Aorta (tissue), 5 donors: ENCODE measurements at places on chromosomes 11 and 22. TPM values are rescaled to one million over a fixed set of nuclear protein-coding genes. Genes with fewer than 3 reads are reported as not detected.

DNA sequence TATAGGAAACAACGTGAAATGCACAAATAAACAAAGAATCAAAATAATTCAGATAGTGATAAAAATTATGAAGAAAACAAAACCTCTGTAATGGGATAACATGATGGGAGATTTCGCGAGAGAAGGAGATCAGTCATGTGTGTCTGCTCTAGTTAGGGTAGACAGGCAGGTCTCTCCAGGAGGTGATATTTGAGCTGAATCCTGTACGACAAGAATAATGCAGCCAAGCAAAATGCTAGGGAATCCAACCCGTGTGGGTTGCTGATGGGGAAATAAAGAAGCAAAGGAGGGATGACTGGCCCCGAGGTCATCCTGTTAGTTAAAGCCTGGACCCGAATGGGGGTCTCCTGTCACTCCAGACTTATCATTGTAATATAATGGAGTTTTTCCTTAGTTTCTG is 16.0 kb downstream of the MAML2 start:
- DNase-seq, result no peak

- DNase-seq, result no peak
Observed at GRCh38 chr11:8219257-8220021, 44.2 kb downstream of the LMO1 start.

DNA sequence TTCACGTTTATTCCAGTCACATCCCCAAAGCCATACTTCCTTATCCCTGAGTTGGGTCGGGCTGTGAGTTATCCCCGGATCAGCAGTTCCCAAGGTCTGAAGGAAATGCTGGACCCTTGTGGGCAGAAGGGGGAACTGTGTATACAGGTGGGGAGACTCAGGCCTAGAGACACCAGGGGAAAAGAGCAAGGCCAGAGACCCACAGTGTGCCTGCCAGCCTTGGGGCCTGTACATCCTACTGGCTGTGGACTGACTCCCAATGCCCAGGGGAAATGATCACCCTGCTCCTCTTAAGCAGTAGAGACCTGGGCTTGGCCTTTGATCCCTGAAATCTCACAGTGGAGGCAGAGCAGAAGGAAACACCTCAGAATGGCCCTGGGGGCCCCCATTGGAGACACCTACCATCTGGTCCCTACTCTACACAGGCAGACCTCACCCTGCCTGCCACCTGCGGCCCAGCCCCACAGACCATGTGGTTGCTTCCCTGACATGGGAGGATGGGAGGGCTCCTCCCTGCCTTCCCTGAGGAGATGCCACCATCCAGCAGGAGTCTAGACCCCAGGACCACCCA is 1.3 kb downstream of the SELENOM start:
- DNase-seq, result no peak

DNA sequence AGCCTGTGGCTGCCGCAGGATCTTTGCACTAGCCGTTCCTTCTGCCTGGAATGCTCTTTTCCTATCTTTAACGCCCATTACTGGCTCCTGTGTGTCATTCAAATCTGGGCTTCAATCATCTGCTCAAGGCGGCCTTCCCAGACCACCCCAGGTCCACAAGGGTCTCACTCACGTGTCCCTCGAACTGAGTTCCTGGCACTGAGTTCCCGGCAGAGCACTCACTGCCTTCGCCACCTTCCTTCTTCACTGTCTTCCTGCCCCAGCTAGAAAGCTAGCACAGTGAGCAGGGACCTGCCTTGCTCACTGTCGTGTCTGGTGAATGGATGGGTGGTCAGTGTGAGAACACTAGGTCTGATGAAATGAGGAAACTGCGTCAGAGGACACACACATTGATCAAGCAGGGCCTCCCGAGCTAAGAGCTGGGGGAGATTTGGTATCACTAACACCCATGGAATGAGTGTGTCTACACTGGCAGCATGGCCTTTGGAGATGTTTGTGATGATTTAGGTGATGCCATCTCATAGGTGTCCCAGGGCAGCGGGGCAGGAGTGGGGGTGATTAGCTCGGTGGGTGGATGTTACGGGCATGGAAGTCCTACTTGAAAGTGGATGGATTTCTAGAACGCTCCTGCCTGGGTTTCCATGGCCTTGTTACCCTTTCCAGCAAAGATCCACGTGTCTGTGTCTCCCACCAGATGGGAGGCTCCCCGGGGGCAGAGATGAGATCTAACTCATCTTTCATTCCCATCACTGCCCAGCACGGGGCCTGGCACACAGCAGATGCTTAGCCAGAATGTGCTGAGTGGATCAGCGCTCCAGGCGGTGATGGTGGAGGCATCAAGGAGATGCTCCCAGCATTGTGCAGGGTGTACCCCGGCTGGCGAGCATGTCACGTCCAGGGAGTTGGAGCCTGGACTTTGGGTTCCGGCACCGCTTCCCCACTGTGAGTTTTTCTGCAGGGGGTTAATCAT is 64.5 kb downstream of the SHISAL1 start:
- no peak for DNase-seq

Gene MUC15
- not detected for total RNA-seq
